ENCODE measurements at places on chromosomes 1 and 21.

DNA sequence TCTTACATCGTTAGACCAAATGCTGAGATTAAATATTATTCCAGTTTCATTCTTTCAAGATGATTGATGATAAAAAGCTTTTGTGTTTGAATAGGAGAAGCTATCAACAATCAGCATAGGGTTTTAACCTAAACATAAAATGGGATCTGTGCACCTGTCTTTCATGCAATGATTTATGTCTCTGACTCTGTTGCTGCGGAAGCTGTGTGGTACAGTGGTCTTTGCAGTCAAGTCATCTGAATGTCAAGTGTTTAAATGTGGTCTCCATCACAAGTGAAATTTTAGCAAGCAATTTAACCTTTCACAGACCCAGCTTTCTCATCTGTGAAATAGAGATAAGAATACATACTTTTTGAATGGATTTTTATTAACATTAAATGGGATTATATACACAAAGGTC, 107.2 kb downstream of the PLPPR5 start:
- no peak for DNase-seq

- DNase-seq = no peak
Measured at GRCh38 chr1:43554444-43554992, 23.8 kb downstream of the PTPRF start.

GRCh38 chr1:26697431-26697977, 1.7 kb downstream of the ARID1A start:
- no peak for DNase-seq

DNA sequence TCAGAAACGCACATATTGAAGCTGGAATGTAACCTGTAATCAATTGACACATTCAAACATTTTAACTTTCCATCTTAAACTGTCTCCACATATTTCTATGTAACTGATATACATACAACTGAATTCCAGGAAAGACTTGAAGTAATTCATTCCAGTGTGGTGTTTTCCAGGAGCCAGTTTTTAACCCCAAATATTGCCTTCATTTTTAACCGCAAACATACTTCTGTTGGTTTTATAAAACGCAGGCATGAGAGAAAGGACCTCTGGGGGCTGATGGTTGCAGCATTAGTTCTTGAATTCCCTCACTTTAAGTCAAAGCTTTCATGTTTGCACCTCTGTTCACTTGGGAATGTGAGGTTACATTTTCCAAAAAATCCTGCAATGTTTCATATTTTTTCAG, 204.1 kb downstream of the CRB1 start:
- no peak for DNase-seq

- no peak for DNase-seq
Measured at GRCh38 chr1:210617293-210617692, 288.6 kb downstream of the HHAT start.

DNA sequence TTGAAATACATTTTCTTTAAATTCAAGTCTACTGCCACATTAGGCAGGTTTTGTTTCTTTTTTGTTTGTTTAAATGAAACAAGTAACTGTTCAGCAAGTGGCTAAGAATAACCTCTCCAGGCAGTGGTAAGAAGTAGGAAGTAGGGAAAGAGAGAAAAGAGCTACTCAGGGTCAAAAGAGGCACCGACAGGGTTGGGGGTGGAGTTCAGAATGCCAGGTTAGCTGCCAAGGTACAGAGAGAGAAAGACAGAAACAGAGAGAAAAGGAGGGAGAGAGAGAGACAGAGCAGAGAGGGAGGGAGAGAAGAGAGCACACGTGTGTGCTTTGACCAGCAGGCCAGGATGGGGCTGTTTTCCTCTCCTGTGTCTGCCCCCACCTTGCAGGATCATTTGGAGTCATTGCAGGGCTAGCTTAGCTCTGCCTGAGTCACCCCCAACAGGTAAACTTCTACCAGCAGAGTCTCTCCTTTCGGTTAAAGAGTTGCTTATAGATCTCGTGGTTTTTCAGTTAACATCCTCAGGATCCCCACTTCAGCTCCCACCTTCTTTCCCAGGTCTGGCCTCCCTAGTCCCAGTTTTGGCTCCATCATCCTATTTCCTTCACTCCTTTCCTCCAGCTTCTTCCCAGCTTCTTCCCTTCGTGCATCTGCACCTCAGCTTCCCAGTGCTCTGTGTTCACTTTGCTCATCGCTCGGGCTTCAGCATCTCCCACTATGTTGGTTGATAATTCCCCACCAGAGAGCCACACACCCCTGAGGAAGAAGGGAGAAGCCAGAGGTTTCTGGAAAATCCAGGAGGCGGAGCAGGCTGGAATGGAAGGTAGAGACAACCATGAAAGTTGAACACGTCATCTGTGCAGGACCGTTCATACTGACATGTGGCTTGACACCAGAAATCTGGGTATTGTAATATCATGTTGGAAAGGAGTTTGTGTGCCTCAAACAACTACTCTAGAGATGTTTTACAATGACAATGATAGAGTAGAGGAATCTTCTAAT, 21.8 kb upstream of the RAB4A start:
- DNase-seq = no peak

DNA sequence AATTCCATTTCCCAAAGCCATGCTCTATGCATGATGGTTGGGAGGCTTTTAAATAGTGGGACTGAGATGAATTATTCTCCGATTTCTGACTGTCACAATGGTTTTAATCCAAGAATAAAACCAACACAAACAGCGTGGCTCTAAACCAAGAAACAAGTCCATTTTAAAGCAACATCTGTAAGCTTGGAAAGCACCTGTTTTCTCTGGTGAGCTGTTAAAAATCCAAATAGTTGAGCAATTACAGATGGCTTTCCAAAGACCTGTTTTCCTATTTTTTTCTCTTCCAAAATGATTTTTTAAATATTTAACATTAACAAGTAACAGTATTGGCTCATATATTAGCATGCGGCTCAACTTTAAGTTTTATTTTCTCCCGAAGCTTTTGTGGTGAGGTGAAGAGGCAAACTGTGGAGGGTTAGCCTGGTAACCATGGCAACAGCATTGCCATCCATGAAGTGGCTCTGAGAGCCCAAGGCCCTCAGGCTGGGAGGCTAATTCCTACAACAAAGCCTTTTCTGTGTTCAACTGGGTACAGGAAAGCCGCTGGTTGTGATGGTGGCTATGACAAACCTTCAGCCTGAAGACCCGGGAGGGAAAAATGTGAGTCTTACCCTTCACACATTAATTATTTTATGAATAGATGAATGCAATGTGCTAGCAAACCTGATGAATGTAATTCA, 56.7 kb upstream of the B3GALT5 start:
- no peak for DNase-seq

GRCh38 chr21:46021978-46022544, 40.5 kb downstream of the COL6A1 start:
- DNase-seq = no peak

DNA sequence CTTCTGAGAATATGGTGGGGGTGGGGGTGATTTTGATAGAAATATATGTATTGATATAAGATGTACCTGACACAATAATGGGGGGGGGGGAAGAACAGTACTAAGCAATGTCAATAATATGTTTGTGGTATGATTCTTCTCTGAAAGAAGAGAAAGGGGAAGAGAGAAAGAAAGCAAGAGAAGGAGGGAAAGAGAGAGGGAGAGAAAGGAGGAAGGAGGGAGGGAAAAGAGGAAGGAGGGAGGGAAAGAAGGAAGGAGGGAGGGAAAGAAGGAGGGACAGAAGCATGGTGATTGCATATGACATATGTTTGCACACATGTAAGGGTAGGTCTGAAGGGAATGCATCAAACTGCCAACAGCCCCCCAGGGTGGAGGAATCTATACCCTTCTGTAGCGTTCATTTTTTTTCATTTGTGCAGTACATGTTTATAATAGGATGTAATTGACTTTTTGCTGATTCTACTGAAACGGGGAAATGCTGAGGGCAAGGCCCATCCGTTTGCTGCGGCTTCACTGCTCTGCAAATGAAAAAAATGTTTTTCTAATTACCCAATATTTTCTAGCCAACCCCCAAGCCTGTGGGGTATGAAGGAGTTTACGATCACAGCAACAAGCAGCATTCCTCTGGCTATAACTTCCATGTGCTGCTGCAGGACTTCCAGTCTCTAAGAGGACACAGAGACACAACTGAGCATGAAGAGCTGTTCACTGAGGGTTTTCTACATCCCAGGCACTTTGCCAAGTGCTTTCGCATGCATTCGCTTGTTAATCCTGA, 119.3 kb upstream of the ZC3H12A start:
- no peak for DNase-seq

DNA sequence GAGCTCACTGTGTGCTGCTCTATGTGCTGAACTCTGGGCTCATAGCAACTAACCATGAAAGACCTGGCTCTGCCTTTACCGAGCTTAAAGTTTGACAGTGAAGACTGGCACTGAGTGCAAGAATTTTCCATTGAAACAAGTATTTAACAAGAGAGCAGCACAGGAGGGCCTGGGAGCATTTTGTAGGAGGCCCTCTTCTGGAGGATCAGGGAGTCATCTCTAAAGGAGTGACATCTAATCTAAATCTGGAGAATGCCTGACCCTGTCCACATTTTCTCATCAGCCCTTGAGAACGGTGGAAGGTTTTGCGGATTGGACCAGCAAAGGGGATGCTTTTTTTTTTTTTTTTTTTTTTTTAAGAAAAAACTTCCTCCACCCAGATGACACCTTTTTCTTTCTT, 150.8 kb downstream of the ROR1 start:
- DNase-seq = no peak

DNA sequence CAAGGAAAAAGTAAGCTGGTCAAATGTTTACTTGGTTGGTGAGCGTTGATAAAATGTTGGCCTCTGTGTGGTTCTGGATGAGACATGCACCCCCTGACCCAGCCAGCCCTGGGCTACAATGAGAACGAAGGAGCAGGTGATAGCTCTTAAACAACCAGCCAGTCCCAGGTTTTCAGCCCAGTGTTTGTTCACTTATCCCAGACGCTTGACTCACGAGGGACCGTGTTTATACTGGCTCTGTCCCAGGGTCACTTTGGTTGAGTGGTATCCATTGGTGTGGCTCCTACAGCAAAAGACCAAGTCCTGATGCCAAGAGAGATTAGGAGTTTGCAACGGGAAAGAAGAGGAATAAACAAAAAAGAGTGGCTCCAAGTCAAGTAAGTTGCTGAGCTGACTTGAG, 86.9 kb downstream of the KCNJ15 start:
- DNase-seq = no peak

- DNase-seq = no peak
Measured at GRCh38 chr1:41468122-41468762, 16.2 kb downstream of the EDN2 start.

DNA sequence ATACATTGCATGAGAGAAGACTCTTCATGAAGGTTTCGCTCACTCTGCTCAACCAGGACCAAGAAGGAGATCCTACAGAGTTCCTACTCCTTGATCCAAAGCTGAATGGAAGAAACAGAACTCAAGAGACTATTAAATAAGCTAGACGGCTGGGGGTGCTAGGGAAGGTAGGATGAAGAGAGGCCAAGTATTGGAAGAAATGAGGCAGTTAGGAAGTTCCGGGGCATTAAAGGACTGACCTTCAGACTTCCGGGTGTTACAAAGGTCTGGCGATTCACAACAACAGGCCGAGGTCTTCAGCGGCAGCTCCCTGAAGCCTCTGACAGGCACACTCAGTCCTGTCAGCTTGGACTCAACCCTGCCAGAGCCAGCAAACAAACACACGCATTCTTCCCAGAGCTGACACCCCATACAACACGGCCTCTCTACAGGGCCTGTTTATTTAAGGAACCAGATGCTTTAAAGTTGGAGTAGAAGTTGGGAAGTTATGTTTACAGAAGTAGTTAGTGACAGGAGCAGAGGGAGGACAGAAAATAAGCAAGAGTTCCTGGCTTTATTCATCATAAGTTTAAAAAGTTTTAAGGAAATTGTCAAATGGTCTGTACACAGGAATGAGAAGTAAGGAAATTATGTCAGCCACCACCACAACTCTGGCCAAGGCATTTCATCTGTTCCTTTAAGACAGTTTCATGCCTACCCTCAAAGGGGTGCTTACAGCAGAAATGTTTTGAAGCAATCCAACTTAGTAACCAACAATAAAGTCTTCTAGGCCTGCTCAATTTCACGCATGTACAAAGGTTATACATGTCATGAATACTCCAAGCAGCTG, 4.7 kb downstream of the SORT1 start:
- no peak for DNase-seq

- no peak for DNase-seq
Measured at GRCh38 chr1:2587071-2587859, 688 bp downstream of the PRXL2B start.

DNA sequence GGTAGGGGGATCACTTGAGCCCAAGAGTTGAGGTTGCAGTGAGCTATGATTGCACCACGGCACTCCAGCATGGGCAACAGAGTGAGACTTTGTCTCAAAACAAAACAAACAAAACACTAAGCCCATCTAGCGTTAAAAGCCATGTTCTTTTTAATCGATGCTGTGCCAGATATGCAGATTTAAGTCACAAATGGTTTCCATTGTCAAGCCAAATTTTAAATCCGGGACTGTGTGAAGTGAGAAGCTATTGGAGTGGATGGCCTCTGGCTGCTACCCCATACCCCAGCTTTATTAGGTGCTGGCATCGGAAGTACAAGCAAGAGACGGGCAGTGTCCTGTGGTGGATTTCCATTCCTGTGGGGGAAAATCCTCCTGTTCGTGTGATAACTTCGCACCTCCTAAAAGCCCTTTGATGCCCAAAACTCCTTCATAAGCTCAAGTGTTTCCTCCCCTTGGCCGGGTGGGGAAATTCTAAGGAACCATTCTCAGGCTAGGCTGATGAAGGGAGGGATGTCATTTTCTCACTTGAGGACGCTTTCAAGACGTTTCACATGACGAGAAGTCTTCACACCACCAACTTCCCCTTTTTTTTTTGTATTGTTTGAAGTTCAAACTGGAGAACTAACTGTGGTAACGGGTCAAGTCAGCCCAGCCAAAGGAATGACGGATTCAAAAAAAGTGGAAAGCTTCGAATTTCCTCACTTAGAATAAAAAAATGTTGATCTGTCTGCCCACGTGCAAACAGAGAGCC, 140.8 kb downstream of the KAZN start:
- DNase-seq = no peak

DNA sequence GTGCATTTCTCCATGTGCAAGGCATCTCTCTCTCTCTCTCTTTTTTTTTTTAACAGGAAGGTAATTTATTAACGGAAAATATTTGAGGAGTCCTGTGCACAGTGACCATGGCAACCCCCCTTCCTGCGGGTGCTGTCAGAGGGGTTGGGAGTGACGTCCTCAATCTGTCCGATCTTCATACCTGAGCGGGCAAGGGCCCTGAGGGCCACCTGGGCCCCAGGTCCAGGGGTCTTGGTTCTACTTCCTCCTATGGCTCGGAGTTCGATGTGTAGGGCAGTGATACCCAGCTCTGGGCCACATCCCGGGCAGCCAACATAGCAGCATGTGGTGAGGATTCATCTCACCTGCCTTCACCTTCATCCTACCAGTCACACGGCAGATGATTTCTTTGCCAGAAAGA, 11.0 kb downstream of the MAPKAPK2 start:
- DNase-seq = no peak

DNA sequence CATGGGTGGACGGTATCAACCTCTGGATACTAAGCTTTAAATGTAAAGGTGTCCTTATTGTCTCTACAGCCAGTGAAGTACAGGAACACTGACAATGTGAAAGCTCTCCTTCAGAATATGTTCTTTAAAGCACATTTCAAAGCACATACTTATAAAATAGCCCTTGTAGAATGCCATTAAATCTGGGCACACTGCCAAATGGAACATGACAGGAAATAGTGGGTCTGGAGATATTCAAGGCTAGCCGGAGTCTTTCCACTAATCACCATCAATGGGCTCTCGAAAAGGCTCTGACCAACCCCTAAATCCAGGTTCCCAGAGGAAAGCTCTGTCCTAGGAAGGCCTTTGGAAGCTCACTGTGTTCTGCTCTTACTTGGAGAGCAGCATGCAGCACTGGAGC, 46.6 kb downstream of the PLD5 start:
- DNase-seq = no peak

GRCh38 chr1:191690931-191691330, 467.3 kb upstream of the RGS18 start:
- no peak for DNase-seq
